ENCODE measurements at places on chromosomes 4 and X.

DNA sequence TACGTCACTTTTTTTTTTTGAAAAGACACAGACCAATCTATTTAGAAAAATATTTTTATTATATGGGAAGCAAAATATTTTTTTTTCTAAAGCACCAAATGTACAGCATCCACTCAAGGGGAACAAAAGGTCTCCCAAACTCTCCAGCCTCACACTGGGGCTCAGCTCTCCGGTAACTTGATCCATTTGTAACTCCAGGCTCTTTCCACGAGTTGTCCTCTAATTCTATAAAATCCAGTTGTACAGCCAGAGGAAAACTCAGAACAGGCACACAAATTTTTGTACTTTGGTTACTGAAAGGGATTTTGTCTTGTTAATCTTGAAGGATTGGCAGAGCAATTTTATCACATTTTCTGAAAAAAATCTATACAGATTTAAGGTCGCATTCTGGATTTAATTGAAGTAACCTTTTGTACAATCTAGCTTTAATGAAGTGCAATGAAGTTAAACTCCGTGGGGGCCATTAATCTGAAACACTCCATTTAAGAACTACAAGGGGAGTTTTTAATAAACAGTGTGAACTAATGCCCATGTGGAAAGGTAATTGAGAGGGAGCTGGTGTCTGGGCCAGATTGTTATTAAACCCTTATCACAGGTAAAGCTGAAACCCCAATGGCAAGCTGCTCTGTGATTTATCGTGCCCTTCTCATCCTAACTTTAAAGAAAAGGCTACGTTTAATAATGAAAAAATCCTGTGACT, 161.2 kb upstream of the FRG1 start:
- DNase-seq: no peak

GRCh38 chrX:134821901-134822300, 163.6 kb upstream of the PLAC1 start:
- DNase-seq: no peak

- DNase-seq: no peak
These were observed 115.9 kb downstream of the NSUN7 start for GRCh38 chr4:40865696-40866095.

- DNase-seq: no peak
These were observed 39.9 kb upstream of the XAGE1B start for GRCh38 chrX:52556741-52557140.

- DNase-seq: no peak
These were observed 50.0 kb upstream of the TBC1D9 start for GRCh38 chr4:140806163-140806562.

- no peak for DNase-seq
These were observed 40.4 kb downstream of the COL4A6 start for GRCh38 chrX:108397627-108398391.

Measured in stimulated activated CD4-positive, alpha-beta T cell treated with anti-CD3 and anti-CD28 coated beads, Interleukin-2, amount 100 ng/mL, for 4 hours (primary cell).